DMS79 (cell line): ENCODE measurements at places on chromosomes 11 and 22.

- no peak for DNase-seq
These were observed 88.9 kb downstream of the KCNQ1 start for GRCh38 chr11:2533587-2534133.

DNA sequence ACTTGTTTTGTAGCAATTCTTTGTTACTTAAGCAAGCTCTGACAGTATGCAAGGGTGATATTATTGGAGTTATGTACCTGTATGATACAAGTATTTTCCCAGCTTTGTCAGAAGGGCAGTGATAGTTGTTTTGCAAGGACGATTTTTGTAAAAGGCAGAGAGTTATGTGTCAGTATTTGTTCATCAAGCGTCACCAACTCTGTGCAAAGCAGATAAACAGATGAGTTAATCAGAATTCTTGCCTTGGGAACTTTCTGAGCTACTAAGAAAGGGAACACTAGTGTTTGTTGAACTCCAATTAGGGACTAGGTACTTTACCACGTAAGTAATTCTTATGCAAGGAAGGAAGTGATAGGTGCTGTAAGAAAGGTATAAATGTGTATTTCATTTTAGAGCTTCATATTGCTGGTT, 1.4 kb downstream of the USP47 start:
- peak; percentile 5 for DNase-seq

GRCh38 chr11:96002339-96002738, 78.4 kb upstream of the MTMR2 start:
- no peak for DNase-seq

DNA sequence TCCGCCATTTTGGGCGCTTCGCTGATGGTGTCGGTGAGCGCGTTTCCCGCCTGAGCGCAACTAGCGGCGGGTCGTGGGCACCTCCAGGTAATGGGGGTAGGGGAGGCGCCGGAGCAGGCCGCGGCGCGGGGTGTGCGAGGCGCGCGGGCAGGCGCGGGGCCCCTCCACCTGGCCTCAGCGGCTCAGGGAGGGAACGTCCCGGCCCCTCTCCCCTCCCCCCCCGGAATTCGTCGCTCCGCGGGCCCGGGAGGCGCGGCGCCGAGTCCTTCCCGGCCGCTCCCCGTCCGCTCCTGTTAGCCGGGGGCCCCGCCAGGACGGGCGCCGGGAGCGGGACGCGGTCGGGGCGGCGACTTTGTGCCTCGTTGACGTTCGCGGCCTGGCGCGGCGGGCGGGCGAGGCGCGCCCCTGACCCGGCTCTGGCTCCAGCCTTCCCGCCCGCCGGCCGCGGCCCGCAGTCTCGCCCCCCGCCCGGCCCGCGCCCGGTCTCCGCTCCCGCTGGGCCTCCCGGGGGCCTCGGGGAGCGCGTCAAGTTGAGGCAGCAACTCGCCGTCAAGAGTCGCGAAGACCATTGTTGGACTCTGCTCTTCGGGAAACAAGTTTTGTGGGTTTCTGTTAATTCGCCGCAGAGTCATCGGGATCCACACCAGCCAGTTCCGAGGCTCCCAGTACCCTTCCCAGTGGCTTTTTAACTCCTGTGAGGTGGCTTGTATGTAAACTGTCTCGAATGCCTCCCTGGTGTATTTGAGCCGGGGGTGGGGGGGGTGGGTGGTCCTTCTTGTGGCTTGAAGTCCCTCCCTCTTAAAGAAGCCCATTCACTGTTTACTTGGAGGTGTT, at the start of gene PPP6R3:
TSS of gene PPP6R3 (plus strand) at position 12 of the 834 bp plus-strand sequence. CDS start 76,913 bp downstream, outside the sequence.
- DNase-seq: no peak

DNA sequence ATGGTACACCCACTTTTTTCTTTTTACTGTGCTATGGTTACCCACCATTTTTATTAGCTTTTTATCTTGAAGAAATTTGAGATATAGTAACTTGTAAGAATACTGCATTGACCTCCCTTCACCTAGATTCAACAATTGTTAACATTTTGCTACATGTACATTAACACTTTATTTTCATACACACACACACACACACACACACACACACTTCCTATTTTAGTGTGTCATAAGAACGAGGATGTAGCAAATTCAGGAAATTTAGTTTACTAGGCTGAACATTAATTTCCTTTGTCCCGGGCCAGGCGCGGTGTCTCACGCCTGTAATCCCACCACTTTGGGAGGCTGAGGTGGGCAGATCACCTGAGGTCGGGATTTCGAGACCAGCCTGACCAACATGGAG, 1.1 kb upstream of the ATP6V1E1 start:
- no peak for DNase-seq

DNA sequence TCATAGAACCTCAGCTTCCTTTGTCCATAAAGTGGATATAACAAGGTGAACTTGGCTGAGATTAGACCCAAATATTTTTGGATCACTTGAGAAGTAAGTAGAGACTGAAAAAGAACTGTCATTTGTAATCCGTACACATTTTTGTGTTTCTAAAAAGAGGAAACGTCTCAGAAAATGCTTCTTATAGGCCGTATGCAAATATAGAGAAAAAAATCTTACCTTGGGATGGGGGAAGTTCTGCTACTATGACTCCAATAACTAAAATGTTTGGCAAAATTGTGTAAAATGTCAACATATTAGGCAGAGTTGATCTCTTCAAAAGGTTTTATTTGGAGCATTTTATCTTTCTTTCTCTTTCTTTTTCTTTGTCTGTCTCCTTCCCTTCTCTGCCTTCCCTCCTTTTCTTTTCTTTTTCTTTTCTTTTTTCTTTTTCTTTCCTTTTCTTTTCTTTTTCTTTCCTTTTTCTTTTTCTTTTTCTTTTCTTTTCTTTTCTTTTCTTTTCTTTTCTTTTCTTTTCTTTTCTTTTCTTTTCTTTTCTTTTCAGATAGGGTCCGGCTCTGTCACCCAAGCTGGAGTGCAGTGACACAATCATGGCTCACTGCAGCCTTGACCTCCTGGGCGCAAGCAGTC, 48.2 kb downstream of the ADM start:
- no peak for DNase-seq

GRCh38 chr11:14687943-14688627, 44.5 kb downstream of the PDE3B start:
- DNase-seq: no peak

DNA sequence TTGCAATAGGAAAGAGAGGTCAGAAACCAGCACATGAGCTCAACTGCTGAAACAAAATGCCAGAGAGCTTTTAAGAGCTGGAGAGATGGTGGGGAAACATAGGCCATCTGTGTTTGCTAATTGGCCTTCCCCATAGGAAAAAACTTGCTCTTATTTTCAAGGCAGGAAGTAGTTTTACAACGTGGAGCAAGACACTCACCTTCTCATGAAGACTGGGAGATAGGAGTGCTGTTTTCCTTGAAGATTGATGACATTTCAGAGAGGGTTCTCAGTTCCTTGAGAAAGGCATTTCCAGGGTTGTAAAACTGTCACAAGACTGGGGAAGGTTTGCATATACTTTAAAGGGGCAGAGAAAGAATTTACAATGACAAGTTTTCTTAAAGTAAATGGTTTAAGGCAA, 586.3 kb upstream of the RAG2 start:
- no peak for DNase-seq

- peak; percentile 78 for DNase-seq
These were observed 12.4 kb downstream of the CRY2 start for GRCh38 chr11:45859661-45860140.

- DNase-seq: no peak
These were observed 40.7 kb downstream of the APOL5 start for GRCh38 chr22:35758394-35758793.

- DNase-seq: no peak
These were observed 1.9 kb upstream of the PEX26 start for GRCh38 chr22:18075720-18076497.

DNA sequence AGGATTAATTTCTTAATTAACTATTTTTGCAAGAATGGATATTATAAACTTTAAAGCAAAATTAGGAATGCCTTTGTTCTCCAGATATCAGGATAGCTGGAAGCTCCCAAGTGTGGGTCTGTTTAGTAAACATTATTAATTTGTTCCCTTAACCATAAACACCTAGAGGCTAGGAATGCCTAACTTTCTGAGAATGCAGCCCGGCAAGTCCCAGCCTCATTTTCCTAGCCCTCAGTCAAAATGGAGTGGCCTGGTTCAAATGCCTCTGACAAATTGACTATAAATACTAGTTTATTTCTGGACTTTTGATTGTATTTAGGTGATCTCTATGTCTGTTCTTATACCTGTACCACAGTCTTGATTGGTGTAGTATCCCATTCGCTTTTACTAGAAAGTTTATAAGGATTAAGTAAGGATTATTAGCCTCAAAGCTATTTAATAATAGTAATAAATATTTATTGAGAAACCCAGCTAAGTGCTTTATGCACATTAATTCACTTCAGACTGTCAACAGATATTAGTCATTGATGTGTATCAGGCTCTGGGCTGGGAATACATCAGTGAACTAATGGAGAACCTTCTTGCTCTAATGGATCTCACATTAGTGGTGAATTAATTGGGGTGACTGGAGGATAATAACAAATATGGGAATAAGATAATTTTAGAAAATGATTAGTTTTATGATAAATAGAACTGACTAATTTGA, 25.8 kb downstream of the PPME1 start:
- no peak for DNase-seq

GRCh38 chr11:122726028-122726427, 70.5 kb downstream of the UBASH3B start:
- no peak for DNase-seq

- DNase-seq: no peak
These were observed 433.7 kb upstream of the B3GAT1 start for GRCh38 chr11:134845474-134846327.

DNA sequence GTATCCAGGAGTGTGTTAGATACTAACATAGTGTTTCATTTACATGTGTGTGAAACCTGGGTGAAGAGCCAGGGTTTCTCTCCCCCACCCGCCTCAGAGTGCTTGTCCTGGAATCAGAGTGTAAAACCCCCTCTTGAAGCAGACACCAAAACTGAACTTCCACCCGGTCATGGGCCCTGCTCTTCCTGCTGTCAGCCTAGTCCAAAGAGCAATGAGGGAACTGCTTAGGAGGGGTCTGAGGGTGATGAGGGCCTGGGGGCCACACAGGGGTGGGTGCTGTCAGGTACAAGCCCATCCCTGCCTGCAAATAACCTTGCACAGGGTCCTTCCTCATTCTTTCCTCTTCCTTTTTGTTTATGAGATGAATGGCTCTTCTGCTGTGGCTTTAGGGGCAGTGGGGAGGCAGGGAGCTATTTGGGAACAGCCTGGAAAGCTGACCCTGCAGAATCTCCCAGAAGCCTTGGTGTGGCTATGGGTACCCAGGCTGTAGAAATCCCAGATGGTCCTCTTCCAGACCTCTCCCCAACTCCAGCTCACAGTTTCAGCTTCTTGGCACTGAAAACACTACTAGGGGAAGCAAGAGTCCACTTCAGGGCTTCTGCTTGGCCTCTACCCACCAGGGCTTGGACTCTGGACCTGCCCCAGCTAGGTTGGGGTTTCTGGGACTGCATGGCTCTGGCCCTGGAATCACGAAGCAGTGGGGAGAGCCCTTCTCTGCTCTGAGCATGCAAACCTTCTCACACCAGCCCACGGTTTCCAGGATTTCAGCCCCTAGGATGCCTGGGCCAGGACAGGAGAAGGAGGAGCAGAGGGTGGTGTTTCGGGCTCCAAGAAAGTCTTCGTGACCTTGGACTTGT, 8.5 kb downstream of the BATF2 start:
- DNase-seq: no peak

GRCh38 chr22:23557036-23557435, 23.1 kb downstream of the IGLL1 start:
- DNase-seq: no peak

- no peak for DNase-seq
These were observed 8.0 kb downstream of the PHLDB1 start for GRCh38 chr11:118615282-118615975.

- DNase-seq: peak; percentile 7
These were observed 99.1 kb downstream of the CD44 start for GRCh38 chr11:35237860-35238715.

- no peak for DNase-seq
These were observed 284.8 kb downstream of the TMEM135 start for GRCh38 chr11:87322568-87322967.

- DNase-seq: no peak
These were observed 8.1 kb downstream of the FADS2 start for GRCh38 chr11:61836193-61836592.

DNA sequence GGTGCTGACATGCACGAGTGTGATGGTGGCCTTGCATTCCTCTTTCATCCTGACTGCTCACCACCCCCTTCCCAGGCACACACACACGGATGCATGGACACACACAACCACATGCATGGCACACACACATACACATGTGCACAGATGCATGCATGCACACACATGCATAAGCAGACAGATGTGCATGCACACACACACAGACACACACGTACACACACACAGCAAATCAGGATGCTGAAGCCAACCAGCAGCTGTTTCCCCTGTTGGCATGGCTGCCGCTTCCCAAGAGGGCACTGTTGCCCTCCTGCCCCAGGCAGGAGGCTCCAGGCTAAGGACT, 15.3 kb downstream of the OSBPL5 start:
- no peak for DNase-seq

DNA sequence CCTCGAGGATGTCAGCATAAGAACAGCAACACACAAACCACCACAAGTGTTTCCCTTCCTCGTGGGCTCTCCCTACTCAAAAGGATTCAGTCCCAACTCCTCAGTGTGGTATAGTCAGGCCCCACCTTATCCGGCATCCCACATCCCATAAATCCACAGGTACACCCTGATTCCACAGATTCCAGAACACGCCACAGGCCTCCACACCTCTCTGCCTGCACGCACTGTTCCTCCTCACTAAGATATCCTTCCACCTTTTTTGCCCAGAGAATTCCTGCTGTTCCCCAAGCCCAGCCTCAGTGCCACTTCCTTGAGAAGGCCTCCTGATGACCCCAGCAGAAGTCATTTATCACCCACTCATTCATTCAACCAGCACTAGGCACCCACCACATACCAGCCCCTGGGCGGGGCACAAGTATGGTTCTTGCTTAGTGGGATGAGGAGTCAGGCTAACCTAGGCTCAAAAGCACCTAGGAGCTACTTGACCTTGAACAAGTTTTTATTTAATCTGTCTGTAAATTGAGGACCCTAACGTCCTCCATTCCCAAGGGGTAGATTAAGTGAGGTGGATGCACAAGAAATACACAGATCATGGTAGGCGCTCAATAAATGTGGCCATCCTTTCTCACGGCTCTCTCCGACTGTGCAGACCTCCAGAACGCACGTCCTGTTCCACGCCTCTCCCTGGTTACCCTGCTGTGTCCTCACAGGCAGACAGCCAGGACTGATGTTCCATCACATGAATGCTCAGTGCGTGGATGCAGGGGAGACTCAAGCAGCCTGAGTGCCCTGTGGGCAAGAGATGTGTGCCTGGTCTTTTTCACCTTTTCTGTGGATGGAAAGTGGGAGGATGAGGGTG, 2.1 kb upstream of the KCNJ4 start:
- no peak for DNase-seq

DNA sequence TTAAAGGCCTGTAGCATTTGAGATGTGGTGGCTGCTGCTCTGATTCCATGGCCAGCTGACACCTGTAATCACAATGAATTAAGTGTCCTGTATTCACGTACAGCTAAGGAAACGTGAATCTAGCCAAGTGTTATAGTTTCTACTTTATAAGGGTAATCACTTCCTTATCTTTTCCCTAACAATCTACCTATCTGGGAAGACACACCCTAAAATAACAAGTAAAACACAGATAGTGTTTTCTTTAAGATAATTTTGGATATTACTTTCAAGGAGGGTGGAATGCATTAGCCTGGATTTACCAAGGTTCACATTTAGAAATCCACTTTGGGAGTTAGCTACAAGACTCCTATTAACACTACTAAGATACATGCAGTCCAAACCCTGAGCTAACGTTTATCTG, 11.5 kb downstream of the CDON start:
- no peak for DNase-seq
